SK-N-MC (cell line): ENCODE measurements at places on chromosomes 3 and 15.

DNA sequence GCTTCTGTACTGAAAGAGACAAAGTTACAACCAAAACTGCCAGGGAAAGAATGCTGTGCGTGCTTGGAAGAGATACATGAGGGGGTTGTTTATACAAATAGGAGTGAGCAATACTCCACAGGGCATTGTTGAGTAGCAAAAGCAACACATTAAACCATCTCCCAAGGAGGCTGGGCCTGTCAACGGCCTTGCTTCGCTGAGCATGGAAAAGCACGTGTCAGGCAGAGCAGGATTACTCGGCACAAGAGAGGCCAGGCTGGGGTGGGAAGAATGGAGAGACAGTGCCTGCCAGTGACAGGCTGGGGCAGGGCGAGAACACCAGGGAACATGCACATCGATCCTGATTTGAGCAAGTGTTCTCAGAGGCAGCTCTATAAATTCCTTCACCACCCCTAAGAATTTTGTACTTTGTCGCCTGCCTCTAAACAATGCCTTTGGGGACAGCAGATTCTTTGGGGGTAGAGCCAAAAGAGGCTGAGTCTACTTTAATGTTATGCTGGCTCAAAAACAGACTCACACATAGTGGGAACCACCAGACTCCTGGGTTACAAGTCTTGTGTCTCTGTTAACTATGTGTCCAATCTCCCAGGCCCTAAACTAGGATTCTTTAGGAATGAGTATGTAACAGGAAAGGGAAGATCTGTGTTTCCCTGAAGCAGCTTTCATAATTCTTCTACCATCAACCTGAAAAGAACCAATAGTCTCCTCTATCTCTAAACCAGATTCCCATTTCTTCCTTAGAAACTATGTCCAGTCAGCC is 67.2 kb downstream of the LIPC start:
- DNase-seq = no peak

DNA sequence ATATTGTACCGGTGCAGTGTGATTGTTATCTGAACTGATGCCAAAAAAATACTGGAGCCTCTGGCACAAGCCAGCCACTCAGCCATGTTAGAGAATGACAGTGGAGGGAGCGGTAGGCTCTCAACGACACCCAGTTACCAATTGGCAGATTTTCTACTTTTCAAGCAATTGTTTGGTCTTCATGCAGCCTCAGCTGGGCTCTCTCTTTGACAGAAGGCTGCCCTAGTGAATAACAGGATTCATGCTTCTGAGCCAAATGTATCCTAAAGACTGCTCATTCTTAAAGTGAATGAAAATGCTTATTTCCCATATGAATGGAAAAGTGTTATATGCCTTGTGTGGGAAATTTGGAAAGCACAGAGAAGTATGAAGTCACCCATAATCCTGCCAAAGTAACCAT is 261.2 kb upstream of the TRIM42 start:
- no peak for DNase-seq

DNA sequence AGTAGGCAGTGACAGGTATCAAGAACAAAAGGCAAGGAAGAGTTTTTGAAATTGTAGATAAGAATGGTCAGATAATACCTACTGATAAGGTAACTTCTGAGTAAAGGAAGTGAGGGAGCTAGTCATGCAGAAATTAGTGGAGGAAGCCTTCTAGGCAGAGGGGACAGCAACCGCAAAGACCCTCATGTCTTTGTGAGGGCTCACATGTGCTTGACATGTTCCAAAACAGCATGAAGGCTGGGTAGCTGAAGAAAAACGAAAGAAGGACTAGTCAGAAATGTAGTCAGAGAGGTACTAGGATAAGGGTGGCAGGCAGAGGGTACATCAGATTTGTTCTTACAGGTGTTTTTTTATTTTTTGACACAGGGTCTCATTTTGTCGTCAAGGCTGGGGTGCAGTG is 5.3 kb downstream of the SIN3A start:
- no peak for DNase-seq

GRCh38 chr15:89054873-89055272 is 33.4 kb upstream of the ABHD2 start:
- no peak for DNase-seq

GRCh38 chr3:126199256-126199655 is 18.9 kb upstream of the ALDH1L1 start:
- DNase-seq = no peak

GRCh38 chr15:41995476-41995855 is 23.1 kb upstream of the EHD4 start:
- DNase-seq = no peak

DNA sequence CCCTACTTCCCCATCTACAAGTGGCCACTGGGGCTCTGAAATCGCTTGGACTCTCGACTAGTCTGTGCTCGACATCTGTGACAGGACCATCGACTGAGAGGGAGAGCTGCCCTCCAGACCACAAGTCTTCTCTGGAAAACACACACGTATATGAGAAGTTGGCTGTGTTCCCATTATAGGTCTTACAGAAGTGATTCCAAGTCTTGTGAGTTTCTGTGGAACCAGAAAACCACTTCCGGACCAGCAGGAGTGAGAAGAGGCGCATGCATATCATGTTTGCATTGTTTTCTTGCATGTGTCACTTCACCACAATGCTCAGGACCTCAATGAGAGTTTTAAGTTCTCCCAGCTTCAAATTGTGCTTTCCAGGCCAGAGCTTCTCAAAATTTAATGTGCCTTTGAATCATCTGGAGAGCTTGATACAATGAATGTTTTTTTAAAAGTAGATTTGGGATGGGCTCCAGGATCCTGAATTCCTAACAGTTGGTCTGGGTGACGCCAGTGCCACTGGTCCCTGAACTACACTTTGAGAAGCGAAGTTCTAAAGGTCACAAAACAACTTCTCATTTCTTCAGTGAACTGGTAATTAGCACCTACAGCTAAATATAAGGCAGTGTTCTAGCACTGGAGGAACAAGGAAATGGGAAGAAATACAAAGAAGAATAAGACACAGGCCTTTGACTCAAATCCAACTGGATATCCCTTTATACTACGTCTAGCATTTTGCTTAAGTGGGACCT is 15.7 kb downstream of the LIPC start:
- no peak for DNase-seq

DNA sequence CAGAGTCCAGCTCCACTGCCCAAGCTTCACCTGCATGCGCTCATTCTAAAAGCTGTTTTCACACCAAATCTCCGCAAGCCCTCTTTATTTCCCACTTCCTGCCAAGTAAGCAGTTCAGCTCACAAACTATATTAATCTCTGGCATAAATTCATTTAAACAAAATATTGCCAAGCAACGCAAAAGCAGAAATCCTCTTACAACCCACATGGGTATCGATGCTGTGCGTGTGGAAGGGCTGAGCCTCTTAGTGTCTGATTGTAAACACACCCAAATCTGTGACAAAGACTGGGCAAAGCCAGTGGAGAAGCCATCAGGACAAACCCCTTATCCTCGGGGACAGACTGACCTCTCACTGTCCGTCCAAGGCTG is 124.3 kb upstream of the ATP2B2 start:
- no peak for DNase-seq

- DNase-seq = no peak
These were observed 363.4 kb downstream of the LRTM1 start for GRCh38 chr3:54564374-54564925.

GRCh38 chr3:188243124-188243795 is 89.3 kb downstream of the LPP start:
- no peak for DNase-seq
